Fibroblast of the aortic adventitia (primary cell): ENCODE measurements at places on chromosomes 3 and 15. TPM values are rescaled to one million over a fixed set of nuclear protein-coding genes. Genes with fewer than 3 reads are reported as not detected.
A peak's percentile ranks its signal among the peaks of the same experiment; 100 is the strongest.

GRCh38 chr15:67760901-67761300 lies 64.4 kb upstream of the SKOR1 start:
- DNase-seq: no peak

- no peak for DNase-seq
Measured at GRCh38 chr15:62730825-62731224, 311.7 kb upstream of the TPM1 start.

- no peak for DNase-seq
Measured at GRCh38 chr3:151276687-151277042, 1.7 kb downstream of the P2RY14 start.

- no peak for DNase-seq
Measured at GRCh38 chr3:15294929-15295328, 37.5 kb downstream of the SH3BP5 start.

DNA sequence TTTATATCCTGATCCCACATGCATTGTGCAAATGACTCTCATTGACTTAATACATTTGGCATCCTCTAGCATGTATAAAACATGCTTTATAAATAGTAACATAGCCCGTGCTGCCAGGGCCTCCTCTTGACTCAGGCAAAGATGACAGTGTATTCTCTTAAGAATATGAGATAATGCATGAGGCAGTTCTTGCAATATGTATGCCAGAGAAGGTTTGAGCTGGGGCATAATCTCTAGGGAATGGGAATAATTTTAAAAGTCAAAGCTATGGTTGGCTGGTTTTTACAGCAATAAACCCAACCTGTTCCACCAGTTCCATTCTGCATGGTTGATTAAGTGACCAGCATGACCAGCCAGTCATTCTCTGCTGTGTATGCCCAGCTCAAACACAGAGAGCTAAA lies 179.0 kb upstream of the PFN2 start:
- DNase-seq: peak; percentile 94

DNA sequence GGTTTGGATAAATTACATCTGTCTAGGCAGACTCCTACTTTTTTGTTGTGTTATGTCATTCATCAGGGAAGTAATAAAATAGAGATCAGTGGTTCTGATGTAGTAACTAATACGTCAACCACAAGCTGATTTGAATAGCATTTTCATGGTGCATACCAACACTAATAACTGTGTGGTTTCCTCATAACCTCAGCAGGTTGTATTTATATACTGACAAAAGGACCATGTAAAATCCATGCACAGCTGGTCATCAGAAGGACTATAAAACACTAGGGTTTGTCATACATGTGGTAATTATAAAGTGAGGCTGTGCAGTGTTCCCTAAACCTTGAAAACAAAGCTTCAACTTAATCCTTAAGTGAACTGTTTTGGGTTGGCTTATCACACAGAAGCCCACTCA lies 216.8 kb upstream of the RBMS3 start:
- DNase-seq: no peak

DNA sequence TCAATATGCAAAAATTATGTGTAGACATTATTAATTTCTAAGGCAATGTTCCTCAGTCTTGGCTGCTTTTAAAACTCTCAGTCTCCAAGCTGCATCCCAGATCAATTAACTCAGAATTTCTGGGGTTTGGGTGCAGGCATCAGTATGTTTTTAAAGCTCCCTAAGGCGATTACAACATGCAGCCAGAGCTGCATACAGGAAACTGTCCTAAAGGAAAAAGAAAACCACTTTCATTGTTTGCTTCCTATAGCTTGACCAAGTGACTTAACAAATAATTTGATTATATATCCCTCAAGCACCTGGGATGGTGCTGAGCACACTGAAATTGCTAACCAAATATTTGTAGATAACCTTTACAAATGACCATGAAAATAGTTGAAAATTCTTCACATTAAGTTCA lies 194.7 kb downstream of the DTWD1 start:
- peak; percentile 19 for DNase-seq

- DNase-seq: no peak
Measured at GRCh38 chr3:45003859-45004258, 22.2 kb upstream of the CLEC3B start.

- peak; percentile 25 for DNase-seq
Measured at GRCh38 chr3:152969557-152970300, 134.8 kb downstream of the P2RY1 start.

DNA sequence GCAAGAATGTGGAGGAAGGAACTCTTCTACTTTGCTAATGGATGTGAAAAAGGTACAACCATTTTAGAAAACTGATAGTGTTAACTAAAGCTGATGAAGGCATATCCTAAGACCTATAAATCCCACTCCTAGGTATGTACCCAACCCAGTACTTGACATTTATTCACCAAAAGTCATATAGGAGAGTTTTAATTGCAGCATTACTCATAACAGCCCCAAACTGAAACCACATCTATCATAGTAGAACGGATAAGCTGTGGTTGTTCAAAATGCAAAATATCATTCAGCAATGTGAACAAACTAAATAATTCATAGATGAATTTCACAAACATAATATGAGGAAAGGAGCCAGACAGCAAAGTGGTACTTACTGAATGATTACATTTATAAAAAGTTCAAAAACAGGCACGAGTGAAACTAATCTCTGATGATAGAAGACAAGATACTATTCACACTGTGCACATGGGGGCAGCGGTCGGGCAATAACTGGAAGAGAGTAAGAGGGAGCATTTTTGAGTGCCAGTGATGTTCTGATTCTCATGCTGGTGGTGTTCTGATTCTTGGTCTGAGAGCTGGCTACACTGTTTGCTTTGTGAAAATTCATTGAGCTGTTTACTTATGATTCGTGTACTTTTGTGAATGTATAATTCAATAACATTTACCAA lies 34.3 kb downstream of the GOLIM4 start:
- no peak for DNase-seq

- DNase-seq: peak; percentile 46
Measured at GRCh38 chr3:158802409-158803268, 785 bp downstream of the MFSD1 start.

DNA sequence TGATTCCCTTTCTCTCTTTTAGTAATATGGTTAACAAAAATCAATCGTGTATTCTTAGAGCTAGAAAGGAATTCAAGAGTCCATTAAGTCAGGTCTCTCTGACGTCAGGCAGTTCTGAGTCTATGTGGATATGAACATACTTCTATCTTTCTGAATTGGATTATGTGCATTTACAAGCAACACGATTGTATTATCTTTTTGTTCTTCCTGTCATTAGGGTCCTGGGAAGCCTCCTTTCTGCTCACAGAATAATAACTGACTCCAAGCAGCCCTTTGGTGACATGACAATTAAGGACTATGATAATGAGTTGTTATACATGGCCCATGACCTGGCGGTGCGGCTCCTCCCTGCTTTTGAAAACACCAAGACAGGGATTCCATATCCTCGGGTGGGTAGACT lies 14.0 kb downstream of the EDEM1 start:
- no peak for DNase-seq

- DNase-seq: no peak
Measured at GRCh38 chr3:65531499-65531898, 507.2 kb downstream of the MAGI1 start.

DNA sequence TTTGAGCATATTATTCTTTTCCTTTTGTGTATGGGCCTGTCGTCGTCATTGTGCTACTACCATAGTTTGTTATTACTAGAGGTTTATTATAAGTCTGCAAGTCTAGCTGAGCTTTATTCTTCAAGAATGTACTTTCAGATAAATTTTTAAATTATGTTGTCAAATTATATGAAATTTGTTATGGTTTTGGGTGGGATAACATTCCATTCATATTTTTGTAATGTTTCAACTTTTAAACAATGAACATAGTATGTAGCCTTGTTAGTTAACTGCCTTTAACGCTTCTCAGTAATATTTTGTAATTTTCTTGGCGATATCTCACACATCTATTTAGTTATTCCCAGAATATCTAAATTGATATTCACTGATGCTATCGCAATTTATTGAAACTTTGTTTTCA lies 41.6 kb upstream of the GOLGA8B start:
- no peak for DNase-seq

- DNase-seq: no peak
Measured at GRCh38 chr3:194779729-194780224, 94.1 kb downstream of the FAM43A start.

GRCh38 chr3:169774186-169774585 lies 990 bp downstream of the MYNN start:
- DNase-seq: no peak

GRCh38 chr3:194323785-194324735 lies 27.1 kb downstream of the CPN2 start:
- DNase-seq: peak; percentile 59

DNA sequence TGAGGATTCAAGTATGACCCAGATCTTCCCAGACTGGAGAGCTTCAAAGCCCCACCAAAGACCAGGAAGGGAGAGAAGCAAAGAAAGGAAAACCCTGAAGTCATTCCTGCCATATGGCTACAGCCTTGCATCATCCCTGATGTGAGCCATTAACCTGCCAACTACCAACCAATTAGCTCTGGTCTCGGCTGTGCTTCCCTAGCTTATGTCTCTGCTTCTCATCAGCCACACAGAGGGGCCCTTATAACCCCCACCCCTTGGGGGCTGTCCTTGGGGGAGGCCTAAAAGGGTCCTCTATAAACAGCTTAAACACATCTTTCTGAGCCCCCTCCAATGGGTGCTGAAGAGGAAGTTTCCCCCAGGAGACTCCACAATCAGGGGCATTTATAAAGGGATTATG lies 52.8 kb downstream of the NOX5 start:
- DNase-seq: peak; percentile 22

GRCh38 chr3:37582086-37582485 lies 279.6 kb upstream of the CTDSPL start:
- DNase-seq: no peak

The LXN gene
- 115 and 152 TPM in 2 replicates for total RNA-seq

The IGSF10 gene
- 8.0 and 47.6 TPM in 2 replicates for total RNA-seq

The FMN1 gene
- 1.1 and 9.2 TPM in 2 replicates for total RNA-seq

The ZPLD1 gene
- total RNA-seq: 0.33 and 0.45 TPM in 2 replicates

The TTLL13 gene
- 0.09 TPM in 1 of 2 replicates, not detected in the other for total RNA-seq

The MCTP2 gene
- 3.9 and 6.0 TPM in 2 replicates for total RNA-seq

The PCSK6 gene
- 0.81 TPM in 1 of 2 replicates, not detected in the other for total RNA-seq

The DAG1 gene
- total RNA-seq: 34.1 and 63.4 TPM in 2 replicates
